ENCODE measurements at places on chromosomes 13 and 19.

- no peak for DNase-seq
These were observed 9.1 kb downstream of the CACTIN start for GRCh38 chr19:3617463-3617862.

DNA sequence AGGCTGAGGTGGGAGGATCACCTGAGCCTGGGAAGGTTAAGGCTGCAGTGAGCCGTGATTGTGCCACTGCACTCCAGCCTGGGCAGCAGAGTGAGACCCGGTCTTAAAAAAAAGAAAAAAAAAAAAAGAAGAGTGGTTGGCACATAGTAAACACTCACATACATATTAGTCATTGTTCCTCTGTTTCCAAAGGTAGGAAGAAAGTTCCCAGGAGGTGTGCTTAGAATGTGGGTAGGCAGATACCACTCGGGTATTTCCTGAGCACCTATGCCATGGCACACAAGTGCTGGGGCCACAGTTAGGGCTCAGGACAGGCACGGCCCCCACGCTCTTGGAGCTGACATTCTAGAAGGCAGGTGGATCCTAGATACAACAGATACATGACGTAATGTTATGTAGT is 41.4 kb downstream of the SIPA1L3 start:
- no peak for DNase-seq

GRCh38 chr13:76226941-76227340 is 590.8 kb downstream of the LMO7 start:
- DNase-seq, result no peak

- DNase-seq, result no peak
These were observed 215.1 kb downstream of the DNAJC15 start for GRCh38 chr13:43238341-43239083.

GRCh38 chr13:29961036-29961670 is 110.7 kb upstream of the UBL3 start:
- DNase-seq, result no peak

DNA sequence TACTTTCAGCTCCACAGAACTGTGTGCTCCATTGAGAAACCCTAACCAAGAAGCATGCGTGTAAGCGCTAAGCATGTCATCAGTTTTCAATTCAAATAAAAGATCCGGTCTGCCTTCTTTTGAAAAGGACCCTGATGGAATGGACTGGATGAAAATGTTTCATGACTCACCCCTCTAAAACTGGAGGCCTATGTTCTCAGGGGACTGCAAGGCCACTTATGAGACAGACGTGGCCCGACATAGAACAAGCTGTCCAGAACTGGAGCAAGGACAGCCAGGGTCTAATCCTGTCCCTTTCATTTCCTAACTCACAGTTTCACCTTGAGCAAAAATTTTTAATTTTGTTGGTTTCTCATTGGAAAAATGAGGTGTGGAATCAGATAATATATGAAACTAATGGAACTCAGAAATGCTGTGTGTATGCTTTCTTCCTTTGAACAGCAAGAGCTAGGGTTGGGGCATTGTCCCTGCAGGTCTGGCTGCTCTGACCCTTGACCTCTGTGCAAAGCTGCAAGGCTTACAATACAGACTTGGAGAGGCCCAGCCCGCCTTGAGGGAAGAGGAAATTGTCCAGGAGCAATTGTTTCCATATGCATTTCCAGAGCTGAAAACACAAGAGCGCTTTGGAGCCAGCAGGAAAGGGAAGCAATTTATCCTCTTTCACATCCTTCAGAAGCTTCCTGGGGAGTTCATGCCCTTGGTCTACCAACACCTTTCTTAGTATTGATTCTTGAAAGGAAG is 553.4 kb upstream of the KLF12 start:
- no peak for DNase-seq
